ENCODE measurements at places on chromosomes 2 and 18.

GRCh38 chr2:142065156-142065555 lies 65.7 kb downstream of the LRP1B start:
- no peak for DNase-seq

DNA sequence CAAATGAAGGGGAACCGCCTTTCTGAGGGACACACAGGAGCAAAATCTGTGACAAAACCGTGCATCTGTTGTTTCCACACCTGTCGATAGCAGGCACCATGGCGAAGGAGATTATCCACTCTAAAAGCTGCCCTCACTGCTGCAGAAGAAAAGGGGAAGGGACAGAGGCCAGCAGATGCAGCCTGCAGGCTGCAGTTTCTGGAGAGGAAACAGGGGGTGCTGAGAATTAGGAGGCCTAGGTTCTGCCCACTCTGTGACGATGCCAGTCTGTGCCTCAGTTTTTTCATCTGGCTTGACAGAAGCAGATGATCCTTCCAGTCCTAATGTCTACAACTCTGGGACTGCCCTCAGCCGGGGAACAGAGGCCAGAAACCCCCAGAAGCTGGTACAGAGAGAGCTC lies 17.7 kb downstream of the PAX8 start:
- DNase-seq, result no peak

- peak; percentile 58 for DNase-seq
These were observed 61.3 kb downstream of the PMAIP1 start for GRCh38 chr18:59961070-59961469.

- no peak for DNase-seq
These were observed 78.8 kb downstream of the NABP1 start for GRCh38 chr2:191756761-191757160.

DNA sequence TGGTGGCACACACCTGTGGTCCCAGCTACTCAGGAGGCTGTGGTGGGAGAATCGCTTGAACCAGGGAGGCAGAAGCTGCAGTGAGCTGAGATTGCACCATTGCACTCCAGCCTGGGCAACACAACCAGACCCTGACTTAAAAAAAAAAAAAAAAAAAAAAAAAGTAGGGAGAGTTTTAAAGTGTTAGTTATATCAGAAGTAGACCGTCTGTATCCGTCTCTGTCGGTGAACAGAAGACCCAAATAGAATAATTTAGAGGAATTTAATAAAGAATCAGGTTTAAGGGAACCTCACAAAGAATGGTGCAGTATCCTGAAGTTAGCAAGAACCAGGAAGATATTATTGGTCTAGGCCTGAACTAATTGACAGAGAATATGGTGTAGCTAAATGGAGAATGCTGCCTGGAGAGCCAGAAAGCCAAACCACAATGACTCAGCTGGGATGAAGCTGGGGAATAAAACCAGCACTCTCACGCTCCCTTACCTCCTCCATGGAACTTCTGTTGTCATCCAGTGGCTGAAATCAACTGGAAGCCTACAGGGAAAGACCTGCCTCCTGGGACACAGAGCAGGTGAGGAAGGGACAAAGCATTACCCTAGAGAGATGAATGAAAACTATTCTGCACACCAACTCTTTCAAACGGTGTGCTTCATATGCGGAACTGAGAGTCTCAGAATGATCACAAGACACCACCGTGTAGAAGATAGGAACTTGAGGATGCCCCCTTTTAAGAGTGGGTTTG lies 39.1 kb upstream of the PLEKHM3 start:
- no peak for DNase-seq

DNA sequence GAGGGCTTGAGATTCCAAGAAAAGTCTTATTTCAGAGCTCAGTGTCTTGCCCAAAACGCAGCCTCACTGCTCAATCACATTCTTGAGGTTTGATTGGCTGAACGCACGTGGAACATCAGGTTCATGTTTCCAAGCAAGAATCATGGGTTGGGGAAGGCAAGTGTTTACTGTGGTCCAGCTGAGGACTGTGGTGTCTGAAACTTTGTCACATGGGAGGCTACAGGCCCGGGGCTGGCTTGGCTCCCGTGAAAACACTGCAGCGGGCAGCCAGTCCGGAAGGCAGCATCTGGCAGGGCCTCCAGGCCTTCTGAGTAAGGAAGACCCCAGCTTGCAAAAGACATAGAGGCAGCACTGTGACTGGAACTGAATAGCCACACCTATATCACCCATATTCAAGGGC lies 84.7 kb downstream of the POLR1A start:
- no peak for DNase-seq

DNA sequence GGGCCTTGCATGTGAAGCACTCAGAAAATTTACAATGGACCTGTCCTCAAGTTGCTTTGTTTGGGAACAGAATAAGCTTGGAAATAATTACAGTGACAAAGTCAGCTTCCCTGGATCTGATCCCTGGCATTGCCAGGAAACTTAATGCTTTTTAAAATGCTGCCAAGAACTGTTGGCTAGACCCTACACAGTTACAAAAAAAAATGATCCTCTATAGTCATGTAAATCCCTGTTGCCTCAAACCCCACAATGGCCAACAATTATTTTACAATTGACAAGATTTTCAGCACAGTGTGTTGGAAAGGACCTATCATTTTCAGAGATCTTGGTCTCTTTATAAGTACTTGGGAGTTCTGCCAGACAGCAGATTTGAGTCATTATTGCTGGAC lies 470.4 kb upstream of the ACVR2A start:
- DNase-seq, result no peak

- DNase-seq, result no peak
These were observed 15.2 kb upstream of the TMEM178A start for GRCh38 chr2:39650468-39650867.
